DMS 273 treated with DMSO at 0.1 percent for 48 hours (cell line): ENCODE measurements at places on chromosomes 2 and 18.

GRCh38 chr18:60693426-60693825, 320.9 kb upstream of the MC4R start:
- DNase-seq: no peak

GRCh38 chr2:6967301-6967700, 50.1 kb downstream of the RNF144A start:
- no peak for DNase-seq

- no peak for DNase-seq
These were observed 59.5 kb upstream of the RBM44 start for GRCh38 chr2:237739101-237739500.

- DNase-seq: no peak
These were observed 28.1 kb upstream of the ASB1 start for GRCh38 chr2:238398577-238398976.

- DNase-seq: no peak
These were observed 247.3 kb upstream of the GYPC start for GRCh38 chr2:126408671-126409070.

DNA sequence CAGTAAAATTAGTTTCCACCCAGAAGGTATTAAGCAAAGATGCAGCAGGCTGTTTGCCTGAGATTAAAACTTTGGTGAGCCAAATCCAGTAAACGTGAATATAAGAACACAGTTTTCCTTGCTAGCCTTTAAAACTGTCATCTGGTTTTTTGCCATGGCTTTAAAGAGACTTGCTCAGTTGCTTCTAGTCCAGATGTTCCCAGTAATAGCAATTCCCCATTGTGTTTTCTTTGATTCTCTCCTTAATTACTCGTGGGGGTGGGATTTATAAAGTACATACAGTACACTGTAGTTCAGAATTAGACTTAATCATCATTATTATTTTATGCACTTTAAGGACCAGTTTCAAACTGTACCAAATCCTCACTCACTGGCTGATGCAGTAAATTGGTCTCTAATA, 303.5 kb upstream of the ZNF804A start:
- DNase-seq: no peak

- DNase-seq: no peak
These were observed 107.8 kb upstream of the REV1 start for GRCh38 chr2:99597616-99598015.

DNA sequence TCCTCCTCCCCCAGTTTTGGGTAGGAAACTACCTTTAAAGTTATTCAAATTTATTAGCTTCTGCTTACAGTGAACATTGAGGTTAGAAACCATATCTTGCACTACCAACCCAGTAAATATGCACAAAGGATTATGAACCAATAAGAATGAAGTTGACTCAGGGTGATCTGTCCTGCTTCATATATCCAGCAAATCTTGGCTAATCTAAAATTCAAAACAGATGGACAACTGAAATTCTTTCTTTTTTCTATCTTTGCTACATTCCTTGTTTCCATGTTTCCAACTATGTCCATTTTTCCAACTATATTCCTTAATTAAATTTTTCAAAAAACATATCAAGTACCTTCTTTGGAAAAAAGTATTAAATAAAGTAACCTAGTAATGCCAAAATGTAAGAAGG, 149.3 kb downstream of the FAM124B start:
- DNase-seq: no peak
